ENCODE measurements at places on chromosomes 2 and 18. TPM values are rescaled to one million over a fixed set of nuclear protein-coding genes. Genes with fewer than 3 reads are reported as not detected.

The COL5A2 gene
- total RNA-seq, result 6.7 TPM

The CABLES1 gene
- total RNA-seq, result 101 TPM

The SLC40A1 gene
- 0.92 TPM for total RNA-seq

DNA sequence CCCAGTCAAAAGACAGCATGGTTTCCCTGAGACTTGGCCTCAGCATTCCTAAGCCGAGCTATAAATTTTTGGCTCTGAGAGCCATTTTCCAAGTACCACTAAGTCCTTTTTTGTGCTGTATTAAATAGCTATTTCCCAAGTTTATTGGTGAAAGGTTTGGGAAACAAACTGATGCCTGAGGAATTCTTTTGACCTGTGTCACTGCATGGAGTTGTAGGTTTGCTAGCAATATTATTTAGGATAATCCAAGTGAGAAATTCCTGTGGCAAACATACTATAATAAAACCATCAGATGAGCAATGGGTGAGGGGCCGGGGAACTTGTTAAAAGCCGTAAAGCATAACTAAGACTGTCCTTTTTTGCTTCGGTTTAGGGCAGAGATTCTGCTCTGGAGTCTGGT is 28.4 kb downstream of the ARHGAP28 start:
- no peak for DNase-seq

The ADRA2B gene
- not detected for total RNA-seq

GRCh38 chr2:126645211-126645618 is 10.7 kb upstream of the GYPC start:
- DNase-seq, result no peak

GRCh38 chr18:34003687-34004086 is 221.0 kb downstream of the NOL4 start:
- DNase-seq, result no peak

The UGT1A4 gene
- total RNA-seq, result not detected

DNA sequence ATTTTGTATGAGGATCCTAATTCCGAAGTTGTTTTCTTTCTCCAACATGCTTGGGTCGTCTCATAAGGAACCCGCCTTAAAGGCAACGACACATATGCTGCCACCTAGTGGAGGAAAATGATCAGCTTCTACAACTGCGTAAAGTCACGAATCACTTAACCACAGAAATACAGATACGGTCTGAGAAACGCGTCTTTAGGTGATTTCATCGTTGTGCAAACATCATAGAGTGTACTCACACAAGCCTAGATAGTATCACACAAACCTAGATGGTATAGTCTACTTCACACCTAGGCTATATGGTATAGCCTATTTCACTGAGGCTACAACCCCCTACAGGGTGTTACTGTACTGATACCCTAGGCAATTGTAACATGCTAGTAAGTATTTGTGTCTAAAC is 13.1 kb downstream of the GNLY start:
- peak; percentile 90 for DNase-seq
